CD4-positive, alpha-beta T cell treated with Interleukin-2 at 100 ng/mL for 4 hours (primary cell): ENCODE measurements at places on chromosomes 11 and 22.
A peak's percentile ranks its signal among the peaks of the same experiment; 100 is the strongest.

DNA sequence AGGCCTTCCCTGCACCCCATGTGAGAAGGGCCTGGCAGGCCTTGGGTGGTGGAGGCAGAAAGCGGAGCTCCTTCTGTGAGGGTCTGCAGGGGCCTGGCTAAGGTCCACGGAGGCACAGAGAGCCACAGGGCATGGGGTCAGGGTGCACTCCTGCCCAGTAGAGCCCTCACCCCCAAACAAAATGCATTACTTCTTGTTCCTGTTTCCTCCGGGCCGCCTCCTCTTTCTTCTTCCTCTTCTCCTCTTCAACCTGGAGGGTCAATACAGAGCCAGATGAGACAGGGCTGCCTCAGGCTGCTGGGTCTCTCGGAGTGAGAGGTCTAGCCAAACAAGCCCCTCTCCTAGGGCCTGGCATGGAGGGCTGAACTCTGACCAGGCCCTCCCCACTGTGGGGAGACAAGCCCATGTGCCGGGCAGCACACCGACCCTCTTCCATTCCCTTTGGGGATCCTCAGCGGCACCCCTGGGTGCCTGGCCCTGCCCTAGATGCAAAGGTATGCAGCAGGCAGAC lies 10.3 kb upstream of the NAP1L4 start:
- no peak for DNase-seq

GRCh38 chr11:16876837-16877236 lies 137.4 kb downstream of the PLEKHA7 start:
- no peak for DNase-seq

- DNase-seq = no peak
Measured at GRCh38 chr11:82082976-82083375, 650.7 kb downstream of the FAM181B start.

GRCh38 chr11:66886671-66887221 lies 29.9 kb downstream of the LRFN4 start:
- DNase-seq = no peak

GRCh38 chr22:46674367-46674781 lies 54.2 kb downstream of the GRAMD4 start:
- peak; percentile 76 for DNase-seq

DNA sequence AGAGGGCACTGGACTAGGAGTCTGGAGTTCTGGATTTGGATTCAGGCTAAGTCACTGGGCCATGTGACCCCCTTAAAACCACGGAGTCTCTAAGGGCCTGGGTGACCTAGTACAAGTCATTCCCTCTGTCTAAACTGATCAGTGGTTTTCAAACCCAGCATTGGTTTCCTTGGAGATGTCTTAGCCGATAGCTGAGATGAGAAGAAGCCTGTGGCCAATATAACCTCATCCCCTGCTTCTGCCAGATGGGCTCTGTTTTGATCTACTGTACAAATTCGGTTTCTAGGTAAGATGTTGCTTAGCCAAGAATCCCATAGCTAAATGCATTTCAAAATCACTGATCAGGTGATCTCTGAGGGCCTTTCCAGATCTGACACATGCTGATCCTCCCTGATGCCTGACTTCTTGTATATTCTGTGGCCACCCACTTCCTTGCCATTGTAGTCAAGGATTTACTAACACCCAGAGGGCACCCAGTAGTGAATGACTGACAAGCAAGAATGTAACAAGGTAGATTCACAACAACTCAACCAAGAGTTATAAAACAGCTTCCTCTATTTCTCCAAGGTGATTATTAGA lies 53.1 kb downstream of the GALNT18 start:
- no peak for DNase-seq

DNA sequence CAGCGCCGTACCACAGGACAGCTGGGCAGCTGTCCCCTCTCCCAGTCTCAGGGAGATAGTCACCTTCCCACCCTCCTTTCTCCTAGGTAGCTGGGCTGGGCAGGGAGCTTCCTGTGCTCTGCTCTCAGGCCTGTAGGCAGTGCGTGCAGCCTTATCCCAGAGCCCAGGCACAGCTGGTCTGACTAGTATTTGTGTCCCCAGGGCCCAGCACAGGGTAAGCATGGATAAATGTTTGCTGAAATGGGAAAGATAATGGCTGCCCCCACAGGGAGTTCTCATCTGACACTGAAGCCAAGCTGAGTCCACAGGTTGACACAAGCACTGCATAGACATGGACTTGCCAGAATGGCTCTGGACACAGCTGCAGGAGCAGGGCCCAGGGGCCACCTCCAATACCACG lies 9.8 kb downstream of the SLC15A3 start:
- no peak for DNase-seq

- DNase-seq = no peak
Measured at GRCh38 chr22:43488937-43489336, 77.1 kb downstream of the MPPED1 start.

DNA sequence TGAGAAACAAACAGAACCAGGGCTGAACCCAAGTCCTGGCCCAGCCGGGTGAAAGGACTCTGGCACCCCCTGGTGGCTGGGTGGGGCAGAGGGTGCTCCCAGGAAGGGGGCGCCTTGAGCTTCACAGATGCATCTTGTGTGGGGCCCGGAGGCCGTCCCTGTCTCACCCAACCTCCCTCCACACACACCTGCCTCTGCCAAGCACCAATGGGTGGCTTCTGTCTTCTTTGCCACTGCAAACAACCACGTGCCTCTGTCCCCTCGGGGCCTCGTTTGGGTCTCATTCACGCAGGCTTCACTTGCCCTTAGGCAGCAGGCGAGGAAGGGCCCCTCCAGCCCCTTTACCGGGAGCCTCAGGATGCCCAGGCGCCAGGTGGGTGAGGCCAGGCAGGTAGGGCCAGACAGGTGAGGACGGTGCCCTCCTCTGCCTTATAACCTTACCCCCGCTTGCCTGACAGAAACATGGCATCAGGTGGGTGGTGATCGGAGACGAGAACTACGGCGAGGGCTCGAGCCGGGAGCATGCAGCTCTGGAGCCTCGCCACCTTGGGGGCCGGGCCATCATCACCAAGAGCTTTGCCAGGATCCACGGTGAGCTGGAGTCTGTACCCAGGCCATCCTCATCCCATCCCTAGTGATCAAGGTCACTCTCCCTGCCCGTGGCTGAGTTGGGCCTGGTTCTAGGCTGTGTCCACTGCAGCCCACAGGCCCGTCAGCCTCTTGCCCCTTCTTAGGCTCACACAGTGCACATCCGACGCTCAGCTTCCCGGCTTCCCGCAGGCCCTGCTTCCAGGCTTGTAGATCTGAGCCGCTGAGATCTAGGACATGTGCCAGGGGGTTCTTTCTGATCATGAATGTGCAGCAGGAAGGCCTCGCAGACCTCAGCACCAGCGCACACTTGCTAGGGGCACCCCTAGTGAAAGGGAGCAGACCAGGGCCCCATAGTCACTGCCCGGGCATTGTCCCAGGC lies 17.2 kb downstream of the POLR3H start:
- DNase-seq = peak; percentile 66

DNA sequence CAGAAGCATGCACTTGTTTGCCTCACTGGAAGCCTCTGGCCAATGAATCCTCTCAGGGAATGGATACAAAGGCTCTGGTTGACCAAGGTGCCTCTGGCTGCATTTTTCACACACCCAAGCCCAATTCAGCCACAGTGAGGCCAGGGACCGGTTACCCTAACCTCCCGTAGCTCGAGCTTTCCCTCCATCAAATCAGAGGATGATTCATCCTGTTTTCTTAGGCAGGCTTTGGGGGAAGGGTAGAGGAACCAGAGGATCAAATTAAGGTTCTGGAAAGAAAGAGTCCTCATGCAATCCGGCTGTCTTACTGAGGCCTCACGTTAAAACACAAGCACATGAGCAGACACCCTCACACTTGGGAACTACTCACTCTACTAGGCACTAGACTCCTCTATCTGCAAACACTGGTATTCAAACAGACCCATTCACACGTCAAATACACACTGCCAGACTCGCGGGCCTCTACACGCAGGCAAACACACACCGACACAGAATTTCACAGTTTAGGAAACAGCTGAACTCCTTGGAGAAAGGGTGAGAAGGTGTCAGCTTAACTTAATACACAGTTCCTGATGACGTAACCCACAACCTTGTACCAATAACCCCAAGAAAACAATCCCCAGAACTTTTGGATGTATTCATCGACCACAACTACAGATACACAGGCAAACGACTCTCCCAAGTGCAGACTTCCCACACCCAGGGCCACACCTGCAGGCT lies 12.4 kb downstream of the NRXN2 start:
- DNase-seq = no peak

DNA sequence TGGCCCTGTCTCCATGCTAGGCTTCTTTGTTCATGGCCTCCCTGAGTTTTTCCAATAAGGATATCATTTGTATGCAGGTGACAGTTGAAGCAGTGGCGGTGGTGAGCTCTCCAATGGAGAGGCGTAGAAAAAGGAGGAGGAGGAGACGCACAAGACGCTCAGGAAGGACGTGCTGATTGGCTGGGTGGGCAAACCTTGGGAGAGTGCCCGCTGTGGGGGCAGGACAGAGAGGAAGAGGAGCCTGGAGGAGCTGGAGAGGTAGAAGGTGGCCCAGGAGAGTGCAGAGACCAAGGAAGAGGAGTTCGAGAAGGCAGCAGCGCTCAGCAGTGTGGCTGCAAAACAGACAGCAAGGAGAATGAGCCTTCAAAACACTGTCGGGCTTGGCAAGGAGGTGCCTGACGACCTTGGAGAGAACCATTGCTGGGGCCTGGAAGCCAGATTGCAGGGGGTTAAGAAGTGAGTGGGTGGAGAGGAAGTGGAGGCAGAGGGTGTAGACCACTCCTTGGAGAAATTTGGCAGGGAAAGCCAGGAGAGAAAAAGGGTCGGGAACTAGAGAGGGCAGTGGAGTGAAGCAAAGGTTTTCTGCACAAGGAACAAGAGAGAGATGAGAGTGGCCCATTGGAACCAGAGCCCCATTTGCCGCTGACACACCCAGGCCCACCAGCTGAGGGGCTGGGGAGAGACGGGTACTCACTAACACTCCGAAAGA lies 7.5 kb downstream of the CLCF1 start:
- DNase-seq = no peak

- no peak for DNase-seq
Measured at GRCh38 chr11:84420271-84420670, 1134.1 kb upstream of the CCDC90B start.

DNA sequence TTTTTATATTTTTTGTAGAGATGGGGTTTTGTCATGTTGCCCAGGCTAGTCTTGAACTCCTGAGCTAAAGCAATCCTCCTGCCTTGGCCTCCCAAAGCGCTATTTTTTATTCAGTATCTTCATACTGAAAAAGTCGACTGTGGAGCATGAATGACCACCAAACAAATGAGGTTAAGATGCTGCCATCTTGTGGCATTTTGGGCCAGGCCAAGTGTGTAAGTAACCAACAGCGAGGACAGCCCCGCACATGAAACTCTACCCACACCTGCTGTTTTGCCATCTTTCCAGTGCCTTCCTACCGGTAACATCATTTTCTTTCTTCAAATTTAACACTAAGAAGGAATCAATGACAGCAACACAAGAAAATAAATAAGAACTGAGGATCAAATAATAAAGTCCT lies 32.2 kb upstream of the AQP11 start:
- no peak for DNase-seq

- no peak for DNase-seq
Measured at GRCh38 chr11:58394195-58394594, 12.5 kb downstream of the OR5B3 start.

- DNase-seq = no peak
Measured at GRCh38 chr11:7077101-7077500, 11.7 kb upstream of the RBMXL2 start.

DNA sequence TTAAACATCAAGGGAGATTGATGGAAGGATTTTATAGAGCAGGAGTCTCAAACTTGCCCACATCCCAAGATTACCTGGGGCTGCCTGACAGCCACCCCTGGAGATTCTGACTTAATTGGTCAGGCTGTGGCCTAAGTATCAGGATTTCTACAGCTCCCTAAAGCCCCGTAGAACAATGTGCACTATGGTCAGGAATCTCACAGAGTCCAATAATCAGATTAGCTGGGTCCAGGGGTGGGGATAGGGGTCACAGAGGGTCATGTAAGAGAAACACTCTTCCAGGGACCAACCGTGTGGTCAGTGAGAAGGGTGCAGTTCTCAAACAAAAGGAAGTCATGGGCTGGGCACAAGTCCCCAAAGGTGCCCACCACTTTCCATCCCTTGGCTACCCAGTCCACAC lies 20.5 kb upstream of the FBLN1 start:
- DNase-seq = no peak

GRCh38 chr22:26751217-26751616 lies 93.8 kb downstream of the MIAT start:
- no peak for DNase-seq

DNA sequence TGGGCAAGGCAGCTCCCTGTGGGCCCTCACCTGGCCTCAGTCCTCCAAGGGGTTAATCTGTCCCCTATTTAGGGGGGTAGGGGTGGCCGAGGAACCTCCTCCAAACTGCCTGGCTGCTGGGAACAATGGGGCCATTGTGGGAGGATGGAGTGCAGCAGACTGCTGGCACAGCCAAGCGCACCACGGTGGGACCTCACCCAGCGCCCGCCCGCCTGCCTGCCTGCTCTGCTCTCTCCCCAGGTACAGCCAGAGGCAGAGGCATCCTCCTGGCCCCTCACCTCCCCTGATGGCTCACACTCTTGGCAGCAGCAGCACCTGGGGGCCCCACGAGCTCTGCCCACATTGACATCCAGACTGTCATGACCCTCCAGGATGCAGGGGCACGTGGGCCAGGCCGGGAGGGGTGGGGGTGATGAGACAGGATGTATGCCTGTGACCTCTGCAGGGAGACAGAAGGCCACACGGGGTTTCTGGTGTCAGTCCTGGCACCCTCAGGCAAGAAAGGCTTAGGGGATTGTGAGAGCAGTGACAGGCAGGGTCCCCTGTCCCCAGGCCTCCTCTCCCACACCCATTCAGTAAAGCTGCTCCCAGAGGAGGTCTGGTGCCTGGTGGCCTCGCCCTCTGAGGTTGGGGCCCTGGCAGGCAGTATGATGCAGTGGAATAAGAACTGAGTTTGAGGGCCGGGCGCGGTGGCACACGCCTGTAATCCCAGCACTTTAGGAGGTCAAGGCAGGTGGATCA lies 11.4 kb downstream of the BCL9L start:
- DNase-seq = peak; percentile 72

GRCh38 chr11:22599458-22599857 lies 26.2 kb downstream of the FANCF start:
- no peak for DNase-seq

DNA sequence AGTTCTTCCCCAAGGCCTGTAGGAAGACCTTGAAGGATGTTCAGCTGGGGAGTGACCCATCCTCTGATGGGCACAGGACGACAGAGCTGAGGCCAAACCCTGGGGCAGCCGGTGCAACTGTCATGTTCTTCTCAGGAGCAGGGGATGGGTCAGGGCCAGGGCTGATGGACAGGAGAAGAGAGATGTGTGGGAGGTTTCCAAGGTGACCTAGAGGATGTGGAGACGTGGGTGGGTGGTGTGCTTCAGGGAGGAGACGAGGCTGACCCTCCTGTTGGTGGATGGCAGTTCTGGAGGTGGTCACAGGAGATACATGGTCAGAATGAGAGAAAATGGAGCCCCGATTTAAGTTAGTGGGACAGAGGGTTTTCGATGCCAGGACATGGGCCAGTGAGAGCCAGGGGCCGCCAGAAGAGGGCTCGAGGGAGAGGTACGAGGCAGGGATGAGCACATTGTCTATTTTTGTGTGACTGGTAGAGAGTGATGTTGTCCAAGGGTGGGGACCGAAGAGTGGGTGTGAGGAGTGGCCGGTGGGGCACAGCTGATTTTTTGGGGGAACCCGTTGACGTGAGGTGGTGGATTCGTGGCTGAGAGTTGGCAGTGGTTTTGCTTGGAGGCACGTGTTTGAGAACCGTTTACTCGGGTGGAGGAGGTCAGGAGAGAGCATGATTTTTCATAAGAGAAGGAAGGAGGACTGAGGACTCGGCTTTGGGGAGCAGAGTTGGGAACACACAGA lies 14.6 kb downstream of the TBC1D22A start:
- DNase-seq = no peak

- no peak for DNase-seq
Measured at GRCh38 chr11:88431675-88432341, 94.3 kb upstream of the CTSC start.

- no peak for DNase-seq
Measured at GRCh38 chr22:44581096-44581435, 83.0 kb upstream of the RTL6 start.
